HFF-Myc (cell line): ENCODE measurements at places on chromosomes 2 and 18.

DNA sequence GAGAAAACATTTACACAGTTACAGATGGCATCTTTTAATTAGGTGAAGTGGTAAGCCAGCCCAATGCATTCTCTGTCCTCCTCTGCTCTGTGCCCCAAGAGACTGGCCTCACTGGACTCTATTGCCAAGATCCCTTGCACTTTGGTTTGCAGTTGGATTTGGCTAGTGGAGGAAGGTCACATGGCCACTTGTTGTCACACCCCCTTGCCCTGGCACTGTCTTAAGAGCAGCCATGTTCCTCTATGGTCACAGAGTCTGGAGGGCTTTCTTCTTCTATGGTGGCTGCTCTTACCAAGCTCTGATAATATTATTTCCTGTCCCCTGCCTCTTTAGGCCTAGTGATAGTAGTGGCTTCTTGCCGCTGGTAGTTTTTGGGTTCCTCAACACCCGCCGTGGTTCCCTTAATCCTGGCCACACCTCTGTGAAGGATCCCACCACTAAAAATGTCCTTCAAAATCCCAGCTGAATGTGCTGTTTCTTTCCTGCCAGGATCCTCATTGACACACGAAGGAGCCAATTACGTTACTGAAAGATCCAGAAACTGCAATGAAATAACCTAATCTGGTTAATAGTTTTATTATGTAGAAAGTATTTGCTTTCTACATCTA, 111.1 kb downstream of the CDC42EP3 start:
- DNase-seq, result no peak

DNA sequence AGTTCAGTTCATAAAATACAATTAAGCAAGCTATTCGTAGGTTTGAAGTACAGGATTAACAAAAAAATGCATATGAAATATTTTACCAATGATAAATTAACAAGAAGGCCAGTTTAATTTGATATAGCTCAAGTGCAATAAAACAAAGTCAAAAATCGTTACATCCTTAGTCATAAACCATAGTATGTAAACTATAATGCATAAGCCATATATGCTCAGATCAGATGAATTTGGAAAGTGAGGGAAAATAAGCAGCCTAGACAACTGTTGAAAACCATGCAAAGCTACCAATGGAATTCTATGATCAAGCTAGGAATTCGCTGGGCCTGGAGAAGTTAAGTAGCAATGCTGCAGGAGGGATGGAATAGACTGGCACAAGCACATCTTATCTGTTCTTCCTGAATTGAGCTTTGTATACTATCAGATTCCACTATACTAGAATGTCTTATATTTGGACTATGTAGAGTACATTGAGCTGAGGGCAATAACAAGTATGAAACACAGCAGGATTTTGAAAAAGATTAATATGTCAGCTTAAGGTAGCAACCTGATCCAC, 682.0 kb downstream of the IRS1 start:
- DNase-seq, result no peak

DNA sequence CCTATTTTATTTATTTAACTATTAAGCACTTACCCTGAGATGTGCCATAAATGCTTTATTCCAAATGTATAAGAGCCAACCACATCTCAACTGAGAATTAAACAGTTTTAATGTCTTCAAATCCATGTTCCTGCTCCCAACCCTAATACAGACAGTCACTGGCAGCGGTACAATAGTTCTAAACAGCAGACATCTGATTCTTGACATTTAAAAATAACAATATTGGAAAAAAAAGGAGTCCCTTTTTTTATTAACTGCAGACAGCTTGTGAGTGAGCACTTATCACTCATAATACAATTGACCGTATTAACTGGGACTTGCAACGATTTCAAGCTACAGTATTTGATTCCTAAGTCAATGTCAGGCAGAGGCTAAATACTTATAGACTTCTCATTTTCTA, 424.6 kb downstream of the TGIF1 start:
- no peak for DNase-seq

- no peak for DNase-seq
Measured at GRCh38 chr18:5964596-5964995, 69.3 kb upstream of the TMEM200C start.

DNA sequence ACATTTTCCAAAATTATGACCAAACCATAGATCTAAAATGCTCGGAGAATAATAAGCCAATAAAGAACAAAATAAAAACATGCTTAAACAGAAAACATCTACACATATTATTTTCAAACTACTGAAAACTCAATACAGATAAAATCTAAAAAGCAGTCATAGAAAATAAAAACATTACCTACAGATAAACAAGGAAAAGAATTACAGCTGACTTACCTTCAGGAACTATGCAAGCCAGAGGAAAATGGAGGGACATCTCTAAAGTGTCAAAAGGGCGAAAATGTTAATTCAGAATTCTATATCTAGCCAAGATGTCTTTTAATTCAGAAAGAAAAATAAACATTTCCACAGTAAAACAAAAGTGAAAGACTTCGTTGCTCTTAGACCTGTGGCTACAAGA, 112.9 kb upstream of the GYPC start:
- no peak for DNase-seq
